ENCODE measurements at places on chromosomes 5 and 9.

DNA sequence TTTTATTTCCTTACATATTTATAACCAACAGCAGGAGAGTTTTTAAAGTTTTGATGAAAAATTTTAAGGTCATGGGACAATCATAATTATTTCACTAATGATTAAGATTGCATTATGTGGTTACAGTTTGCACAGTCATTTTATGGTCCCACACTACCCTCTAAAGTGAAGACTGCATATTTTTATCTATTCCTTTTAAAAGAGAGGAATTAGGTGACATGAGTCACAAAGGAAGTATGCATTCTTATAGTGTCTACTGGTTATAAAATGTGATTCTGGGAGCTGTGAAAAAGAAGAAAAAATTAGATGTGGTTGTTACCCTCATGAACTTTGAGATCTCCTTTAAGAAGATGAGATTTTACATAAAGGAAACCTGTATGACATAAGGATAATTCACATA is 87.9 kb upstream of the GRIA1 start:
- DNase-seq: no peak

GRCh38 chr9:115456515-115456914 is 338.6 kb upstream of the TNC start:
- DNase-seq: no peak

DNA sequence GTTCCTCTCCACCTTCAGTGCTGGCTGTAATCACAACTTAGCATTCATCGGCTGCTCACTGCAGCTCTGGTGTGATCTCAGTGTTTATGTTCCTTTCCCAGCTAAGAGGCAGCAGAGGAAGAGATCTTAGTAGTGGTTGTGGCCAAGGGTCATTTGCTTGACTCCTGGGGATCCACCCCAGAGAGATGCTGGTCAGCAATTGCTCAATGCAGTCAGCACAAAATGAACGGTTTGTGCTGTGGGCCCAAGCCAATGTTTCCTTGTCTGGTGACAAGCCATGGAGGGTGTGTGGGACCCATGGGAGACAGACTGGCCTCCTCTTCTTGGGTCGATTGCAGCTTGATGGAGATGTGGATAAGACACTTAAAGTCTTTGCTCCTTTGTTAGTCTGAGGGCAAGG is 16.1 kb upstream of the FRMD3 start:
- no peak for DNase-seq

- DNase-seq: no peak
These were observed 21.2 kb downstream of the TXNDC8 start for GRCh38 chr9:110316261-110317075.

- no peak for DNase-seq
These were observed 929.5 kb upstream of the C9orf72 start for GRCh38 chr9:28502741-28503140.

GRCh38 chr5:154324033-154324432 is 121.8 kb upstream of the SAP30L start:
- no peak for DNase-seq

Measured in anterior cingulate cortex (tissue), 58 donors.